H1 (cell line): ENCODE measurements at places on chromosomes 11 and 22.

DNA sequence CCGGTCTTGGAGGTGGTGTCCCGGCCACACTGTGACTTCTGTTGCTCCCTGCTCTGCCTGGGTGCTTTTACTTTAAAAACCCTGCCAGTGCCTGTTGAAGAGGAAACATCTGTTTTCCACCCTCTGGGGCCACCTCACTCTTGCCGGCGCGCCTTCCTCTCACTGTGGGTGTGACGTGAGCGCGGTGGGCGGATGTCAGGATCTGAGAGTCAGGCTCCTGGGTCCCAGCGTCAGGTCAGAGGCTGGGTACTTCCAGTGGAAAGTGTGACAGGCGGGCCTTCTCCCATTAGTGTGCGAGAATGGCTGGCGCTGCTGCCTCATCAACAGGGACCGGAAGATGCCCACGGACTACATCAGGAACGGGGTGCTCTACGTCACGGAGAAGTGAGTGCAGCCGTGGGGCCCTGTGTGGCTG, 54.2 kb downstream of the GRAMD4 start:
- DNase-seq: no peak
- no peaks in the 10 kb centered on the region for H3K36me3 ChIP-seq
- no peak overlapping the region for H3K27ac ChIP-seq

DNA sequence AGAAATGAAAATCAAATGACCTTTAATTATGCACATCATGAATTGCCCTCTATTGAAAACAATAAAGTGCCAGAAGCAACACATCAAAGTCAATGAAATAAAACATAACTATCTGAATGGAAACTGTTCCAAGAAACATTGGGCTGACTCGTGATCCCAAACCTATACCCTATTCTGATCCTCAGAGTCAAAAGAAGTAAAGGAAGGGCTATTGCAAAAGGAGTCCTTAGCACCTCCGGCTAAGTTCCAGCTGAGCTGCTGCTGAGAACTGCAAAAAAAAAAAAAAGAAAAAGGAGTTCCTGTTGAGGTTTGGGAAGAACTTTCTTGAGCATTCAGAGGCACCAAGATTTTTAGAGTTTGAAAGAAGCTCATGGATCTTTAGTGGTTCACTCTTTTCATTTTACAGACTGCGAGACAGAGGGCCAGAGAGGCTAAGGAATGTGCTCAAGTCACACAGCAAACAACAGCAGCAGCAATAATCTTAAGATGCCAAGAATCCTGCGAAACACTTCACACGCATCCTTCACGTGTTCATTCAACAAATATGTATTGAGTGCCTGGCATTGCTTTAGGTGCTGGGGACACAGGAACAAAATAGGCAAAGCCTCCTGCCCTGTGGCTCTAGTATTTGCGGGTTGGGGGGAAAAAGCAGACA, 841 bp upstream of the TMPRSS13 start:
- H3K27ac ChIP-seq: no peak overlapping the region
- H3K4me1 ChIP-seq: peaks cover 8% of the 10 kb centered on the region
- no peaks in the 10 kb centered on the region; the same call in 1 of the 2 replicates for H3K27me3 ChIP-seq
- H3K4me3 ChIP-seq: no peak overlapping the region
- H3K36me3 ChIP-seq: no peaks in the 10 kb centered on the region

DNA sequence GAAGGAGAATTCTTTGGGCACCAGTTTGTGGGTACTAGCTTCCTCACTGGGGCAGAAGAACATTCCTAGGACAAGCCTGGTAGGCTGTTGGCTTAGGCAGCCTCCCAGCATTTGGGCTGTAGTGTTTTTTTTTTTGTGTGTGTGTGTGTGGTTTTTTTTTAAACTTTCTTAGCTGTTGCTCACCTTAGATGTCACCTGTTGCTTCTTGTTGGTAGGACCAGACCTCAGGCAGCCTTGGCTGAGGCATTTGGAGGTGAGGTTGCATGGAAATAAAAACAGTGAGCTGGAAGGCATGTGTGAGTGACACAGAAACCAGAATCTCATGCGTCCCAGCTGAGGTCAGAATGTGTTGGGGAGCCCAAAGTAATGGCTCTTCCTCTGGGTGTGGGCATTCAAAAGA, 21.3 kb downstream of the AMPD3 start:
- no peaks in the 10 kb centered on the region for H3K4me1 ChIP-seq
- H3K36me3 ChIP-seq: no peaks in the 10 kb centered on the region
- DNase-seq: no peak
- no peak overlapping the region for H3K27ac ChIP-seq

DNA sequence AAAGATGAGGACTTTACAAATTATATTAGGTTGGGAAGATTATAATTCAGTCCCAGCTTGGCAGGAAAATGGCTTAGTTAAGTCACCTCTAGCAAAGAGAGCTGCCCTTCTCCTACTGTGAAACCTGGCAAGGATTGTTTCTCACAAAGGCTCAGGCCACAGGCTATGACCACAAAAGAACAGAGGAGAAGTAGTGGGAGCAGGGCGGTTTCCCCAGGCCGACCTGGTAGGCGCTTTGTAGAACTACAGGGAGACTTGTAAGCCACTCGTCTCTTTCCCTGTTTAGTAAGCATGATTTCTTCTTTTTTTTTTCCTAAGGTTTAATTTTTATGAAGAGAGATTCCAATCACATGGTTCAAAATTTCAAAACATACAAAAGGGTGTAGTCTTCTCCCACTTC, 4.6 kb downstream of the SNAP29 start:
- H3K4me3 ChIP-seq: no peak overlapping the region
- H3K27me3 ChIP-seq: no peaks in the 10 kb centered on the region
- no peak overlapping the region for H3K27ac ChIP-seq
- no peak for DNase-seq
- H3K36me3 ChIP-seq: no peaks in the 10 kb centered on the region

- H3K27me3 ChIP-seq: no peaks in the 10 kb centered on the region
- H3K36me3 ChIP-seq: no peaks in the 10 kb centered on the region
- H3K27ac ChIP-seq: no peak overlapping the region
- DNase-seq: no peak
Observed at GRCh38 chr11:17774232-17775034, 39.9 kb downstream of the KCNC1 start.

DNA sequence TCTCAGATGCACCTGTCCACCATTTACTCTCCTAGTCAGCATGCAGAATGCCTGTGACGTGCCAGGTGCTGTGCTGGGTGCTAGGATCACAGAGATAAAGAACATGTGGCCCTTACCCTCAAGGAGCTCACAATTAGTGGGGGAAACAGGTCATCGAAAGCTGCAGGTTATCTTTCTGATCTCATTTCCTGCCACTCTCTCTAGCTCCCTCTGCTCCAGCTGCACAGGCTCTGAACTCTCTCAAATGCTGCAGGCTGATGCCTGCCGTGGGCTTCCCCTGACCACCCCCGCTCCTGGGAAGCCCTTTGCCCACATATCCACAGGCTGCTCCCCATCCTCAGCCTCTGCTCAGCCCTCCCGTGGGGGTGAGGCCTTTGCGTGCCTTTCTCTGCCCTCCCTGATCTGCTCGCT, 29.6 kb downstream of the SHANK3 start:
- DNase-seq: no peak
- no peak overlapping the region for H3K27ac ChIP-seq
- H3K4me3 ChIP-seq: no peak overlapping the region
- H3K4me1 ChIP-seq: peaks cover 14% of the 10 kb centered on the region
- H3K36me3 ChIP-seq: peaks cover 2% of the 10 kb centered on the region; the same call in 1 of the 2 replicates
- H3K27me3 ChIP-seq: peaks cover 17% of the 10 kb centered on the region

DNA sequence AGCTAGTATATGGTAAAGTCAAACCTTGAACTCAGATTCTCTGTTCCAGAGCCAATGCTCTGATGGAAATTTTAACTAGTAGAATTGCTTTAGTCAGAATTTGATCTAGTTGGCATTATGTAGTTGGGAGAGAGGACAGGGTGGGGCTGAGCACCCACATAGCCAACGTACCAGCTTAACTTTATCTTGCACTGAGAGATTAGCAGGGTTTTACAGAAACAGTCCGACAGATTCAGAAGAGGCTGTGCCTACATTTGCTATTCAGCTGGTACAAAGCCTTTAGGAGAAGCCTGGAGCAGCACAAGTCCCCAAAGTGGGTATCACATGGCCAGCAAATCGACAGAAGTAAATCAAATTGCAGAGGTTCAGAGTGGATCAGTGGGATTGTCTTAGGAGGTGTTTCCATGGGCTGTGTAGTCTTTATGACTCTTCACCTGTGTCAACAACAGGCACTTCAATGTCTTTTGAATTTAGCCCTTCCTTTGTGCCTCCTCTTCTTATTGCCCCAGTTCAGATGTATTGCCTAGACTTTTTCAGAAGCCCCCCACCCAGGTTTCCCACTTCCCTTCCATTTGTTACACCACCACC, 7.3 kb upstream of the CSRP3 start:
- H3K4me3 ChIP-seq: no peak overlapping the region
- no peak overlapping the region for H3K27ac ChIP-seq
- H3K4me1 ChIP-seq: no peaks in the 10 kb centered on the region

DNA sequence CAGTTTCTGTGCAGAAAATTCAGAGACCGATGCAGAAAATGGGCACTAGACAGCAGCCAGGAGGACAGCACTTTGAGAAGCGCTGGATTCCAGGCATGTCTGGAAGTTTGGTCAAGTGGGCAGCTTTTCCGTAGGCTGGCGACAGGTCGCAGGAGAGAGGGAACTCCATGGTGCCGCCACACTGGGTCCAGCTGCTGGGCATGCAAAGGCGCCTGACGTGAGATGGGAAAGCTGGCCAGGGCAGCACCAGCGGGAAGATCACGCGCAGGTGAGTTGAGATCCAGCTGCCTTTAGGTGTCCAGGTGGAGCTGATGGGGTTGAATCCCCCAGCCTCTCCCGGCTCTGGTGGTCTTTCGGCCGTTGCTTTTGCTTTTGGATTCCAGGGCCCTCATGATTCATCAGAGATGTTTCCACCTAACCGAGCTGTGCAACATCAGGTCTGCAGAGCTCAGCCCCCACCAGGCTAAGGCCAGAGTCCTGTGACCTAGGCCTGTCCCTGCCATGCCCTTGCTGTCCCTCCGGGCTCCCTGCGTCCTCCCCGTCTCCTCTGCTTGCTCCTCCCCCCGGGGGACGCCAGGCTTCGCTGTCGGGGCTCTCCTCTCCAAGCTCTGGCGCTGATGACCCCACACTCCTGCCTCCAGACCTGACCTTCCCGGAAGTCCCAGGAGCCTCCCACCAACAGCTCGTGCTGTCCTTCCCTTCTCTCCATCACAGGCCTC, 1001.7 kb downstream of the BRD1 start:
- no peaks in the 10 kb centered on the region for H3K36me3 ChIP-seq
- H3K27me3 ChIP-seq: no peaks in the 10 kb centered on the region
- H3K27ac ChIP-seq: no peak overlapping the region
- H3K4me1 ChIP-seq: no peaks in the 10 kb centered on the region

DNA sequence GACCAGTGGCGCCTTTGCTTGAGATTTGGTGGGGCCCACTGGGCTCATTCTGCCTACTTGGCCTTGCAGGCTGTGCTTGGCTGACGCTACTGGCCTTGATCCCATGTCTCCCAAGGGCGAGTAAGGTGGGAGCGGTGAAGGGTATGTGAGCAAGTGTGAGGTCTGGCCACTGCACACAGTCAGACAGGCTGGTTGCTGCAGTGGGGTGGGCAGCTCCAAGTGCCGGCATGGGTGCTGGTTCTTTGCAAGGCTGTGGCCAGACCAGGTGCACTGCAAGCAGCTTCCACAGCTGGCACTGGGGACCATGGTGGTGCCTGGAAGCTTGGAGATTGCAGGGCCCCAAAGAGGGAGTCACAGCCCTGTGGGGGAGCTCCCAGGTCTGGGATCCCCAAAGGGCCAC, 33.4 kb upstream of the OR10G7 start:
- H3K4me3 ChIP-seq: no peak overlapping the region
- H3K27ac ChIP-seq: no peak overlapping the region
- no peaks in the 10 kb centered on the region for H3K27me3 ChIP-seq
- no peaks in the 10 kb centered on the region for H3K36me3 ChIP-seq
- DNase-seq: no peak

DNA sequence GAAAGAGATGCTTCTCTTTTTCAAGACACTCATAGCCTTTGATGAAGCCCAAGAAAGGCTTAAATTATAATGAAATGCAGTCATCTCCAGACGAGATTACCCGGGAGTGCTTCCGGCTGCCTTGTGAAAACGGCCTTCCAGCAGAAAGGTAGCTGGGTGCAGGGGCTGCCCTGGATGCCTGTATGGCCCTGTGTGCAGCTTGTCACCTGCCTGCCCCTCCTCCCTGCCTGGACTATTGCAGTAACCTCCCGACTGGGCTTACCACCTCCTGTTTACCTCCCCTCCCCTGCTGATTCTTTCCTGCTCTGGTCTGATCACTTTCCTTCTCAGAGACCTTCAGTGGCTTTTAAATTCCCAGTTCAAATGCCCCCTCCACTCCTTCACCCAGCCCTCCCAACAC, 126.4 kb upstream of the SYT13 start:
- H3K27me3 ChIP-seq: no peaks in the 10 kb centered on the region
- peak; percentile 51 for DNase-seq
- H3K4me3 ChIP-seq: no peak overlapping the region
- peaks cover 20% of the 10 kb centered on the region for H3K4me1 ChIP-seq

GRCh38 chr11:116255321-116255953, 517.4 kb downstream of the BUD13 start:
- DNase-seq: no peak
- no peaks in the 10 kb centered on the region; the same call in 1 of the 2 replicates for H3K4me1 ChIP-seq
- H3K4me3 ChIP-seq: no peak overlapping the region
- H3K27me3 ChIP-seq: no peaks in the 10 kb centered on the region

DNA sequence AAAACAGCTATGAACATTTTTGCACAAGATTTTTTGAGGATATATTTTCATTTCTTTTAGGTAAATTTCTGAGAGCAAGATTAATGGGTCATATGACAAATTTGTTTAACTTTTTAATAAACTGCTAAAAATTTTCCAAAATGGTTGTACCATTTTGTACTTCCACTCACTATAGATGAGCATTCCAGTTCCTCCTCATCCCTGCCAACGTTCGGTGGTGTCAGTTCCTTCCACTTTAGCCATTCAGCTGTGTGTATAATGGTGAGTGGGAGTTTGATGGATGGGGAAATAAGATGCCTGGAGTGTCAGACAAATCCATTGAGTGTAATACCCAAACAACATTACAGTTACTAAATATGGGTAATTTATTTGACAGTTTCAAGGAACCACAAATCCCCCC, 49.7 kb downstream of the MIAT start:
- no peak overlapping the region for H3K27ac ChIP-seq
- no peaks in the 10 kb centered on the region for H3K4me1 ChIP-seq
- H3K36me3 ChIP-seq: no peaks in the 10 kb centered on the region
- no peak for DNase-seq
- no peaks in the 10 kb centered on the region for H3K27me3 ChIP-seq
